ENCODE measurements at places on chromosomes 1 and 21.

DNA sequence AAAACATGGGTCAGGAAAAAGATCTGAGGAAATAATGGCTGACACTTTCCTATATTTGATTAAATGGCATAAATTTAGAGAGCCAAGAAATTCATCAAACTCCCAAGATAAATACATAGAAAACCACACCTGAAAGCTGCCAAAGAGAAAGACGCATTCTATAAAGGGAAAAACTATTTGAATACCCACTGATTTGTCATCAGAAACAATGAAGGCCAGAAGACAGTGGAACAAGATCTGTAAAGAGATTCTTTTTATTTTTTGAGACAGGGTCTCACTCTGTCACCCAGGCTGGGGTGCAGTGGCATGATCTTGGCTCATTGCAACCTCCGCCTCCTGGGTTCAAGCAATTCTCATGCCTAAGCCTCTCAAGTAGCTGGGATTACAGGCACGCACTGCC is 17.4 kb downstream of the SDE2 start:
- no peak for DNase-seq

DNA sequence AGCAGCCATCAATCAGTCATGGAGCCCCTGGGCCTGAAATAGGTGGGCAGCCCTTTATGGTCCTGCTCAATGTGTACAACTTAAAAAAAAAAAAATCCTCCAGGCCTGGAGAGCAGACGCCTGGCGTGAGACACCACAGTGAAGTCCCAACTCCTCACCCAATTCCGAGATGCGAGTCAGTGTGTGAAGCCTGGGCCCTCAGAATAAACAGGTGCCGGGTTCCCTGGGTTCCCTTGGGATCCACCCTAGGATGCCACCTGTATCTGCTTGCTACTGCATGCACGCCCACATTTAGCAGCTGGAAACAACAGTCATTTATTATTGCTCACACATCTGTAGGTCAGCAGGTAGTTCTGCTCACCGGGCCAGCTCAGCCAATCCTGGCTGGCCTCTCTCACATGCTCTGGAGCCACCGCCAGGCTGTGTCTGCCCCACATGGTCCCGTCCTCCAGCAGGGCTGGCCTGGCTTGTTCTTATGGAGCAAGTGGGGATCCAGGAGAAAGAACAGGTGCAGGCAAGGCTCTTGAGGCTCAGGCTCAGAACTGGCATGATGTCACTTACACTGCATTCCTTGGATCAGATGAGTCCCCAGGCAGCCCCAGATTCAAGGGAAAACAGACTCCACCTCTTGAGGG is 172.7 kb downstream of the NPHP4 start:
- no peak for DNase-seq

GRCh38 chr1:48760857-48761256 is 15.8 kb downstream of the BEND5 start:
- DNase-seq: no peak

DNA sequence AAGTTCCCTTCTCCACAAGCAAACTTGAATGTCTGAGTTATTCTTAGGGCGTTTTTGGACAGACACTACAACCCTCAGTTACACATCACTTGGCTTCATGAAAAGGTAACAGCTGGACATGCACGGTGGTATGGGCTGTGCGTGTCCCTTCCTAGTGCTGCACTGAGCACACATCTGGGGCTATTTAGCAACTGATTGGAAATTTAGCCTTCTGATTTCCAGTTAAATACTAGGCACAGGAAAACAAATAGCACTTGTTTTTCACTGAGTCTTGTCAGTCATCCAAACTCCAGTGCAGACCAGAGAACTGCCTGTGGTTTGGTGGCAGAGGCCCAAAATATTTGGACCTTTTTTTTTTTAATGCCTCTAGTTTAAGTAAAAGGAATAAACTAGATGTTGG is 134.7 kb downstream of the TGFBR3 start:
- no peak for DNase-seq

DNA sequence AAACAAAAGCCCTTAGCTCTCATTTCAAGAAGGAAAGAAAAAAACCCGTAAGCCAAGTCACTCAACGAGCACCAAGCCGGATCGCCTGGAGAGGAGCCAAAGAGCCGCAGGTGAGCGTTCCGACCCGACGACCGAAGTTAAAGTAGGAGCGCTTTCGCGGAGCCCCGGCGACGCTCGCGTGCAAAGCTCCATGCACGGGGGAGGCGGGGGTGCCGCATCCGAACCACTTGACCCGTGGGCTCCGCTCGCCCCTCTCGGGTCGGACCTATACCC is 382 bp downstream of the GPBP1L1 start:
- DNase-seq: peak; percentile 76

- DNase-seq: no peak
Measured at GRCh38 chr1:6059866-6060265, 14.2 kb downstream of the KCNAB2 start.

GRCh38 chr1:38223391-38223790 is 176.8 kb upstream of the POU3F1 start:
- DNase-seq: no peak

DNA sequence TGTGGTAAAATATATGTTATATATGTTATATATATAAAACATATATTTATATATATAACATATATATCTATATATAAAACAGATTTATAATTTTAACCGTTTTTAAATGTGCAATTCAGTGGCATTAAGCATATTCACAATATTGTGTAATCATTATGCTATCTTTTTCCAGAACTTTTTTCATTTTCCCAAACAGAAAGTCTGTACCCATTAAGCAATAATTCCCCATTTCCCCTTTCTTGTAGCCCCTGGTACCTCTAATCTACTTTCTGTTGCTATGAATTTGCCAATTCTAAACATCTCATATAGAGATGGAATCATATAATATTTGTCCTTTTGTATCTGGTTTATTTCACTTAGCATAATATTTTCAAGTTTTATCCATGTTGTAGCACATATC is 10.7 kb upstream of the ARHGEF11 start:
- DNase-seq: no peak

DNA sequence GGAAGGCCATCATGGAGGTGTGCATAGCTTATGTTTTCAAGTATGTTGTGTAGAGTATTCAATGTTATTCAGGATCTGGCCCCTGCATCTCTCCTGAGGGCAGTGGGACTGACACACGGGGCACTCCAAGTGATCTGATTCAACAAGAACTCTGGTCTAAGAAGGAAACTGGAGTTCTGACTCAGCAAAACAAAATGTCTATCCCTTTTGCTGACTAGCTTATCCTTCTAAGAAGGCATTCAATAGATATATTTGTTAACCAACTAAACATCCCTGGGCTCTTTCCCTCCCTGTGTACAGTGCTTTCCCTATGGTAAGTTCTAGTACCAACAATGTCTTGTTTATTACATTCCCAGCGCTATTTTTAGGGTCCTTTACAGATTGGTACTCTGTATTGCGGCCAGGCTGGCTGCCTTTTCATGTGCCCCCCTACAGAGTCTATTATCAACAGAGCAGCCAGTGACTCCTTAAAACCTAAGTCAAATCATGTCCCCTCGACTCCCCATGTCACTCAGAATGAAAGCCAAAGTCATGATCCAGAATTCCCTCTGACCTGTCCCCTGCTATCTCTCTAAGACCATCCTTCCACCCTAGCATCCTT is 304.9 kb downstream of the KCNH1 start:
- no peak for DNase-seq

- DNase-seq: no peak
Measured at GRCh38 chr21:43728154-43728466, 9.2 kb downstream of the PDXK start.

- DNase-seq: no peak
Measured at GRCh38 chr1:171972846-171973245, 131.5 kb downstream of the DNM3 start.

- no peak for DNase-seq
Measured at GRCh38 chr1:103084181-103084580, 24.1 kb downstream of the COL11A1 start.

DNA sequence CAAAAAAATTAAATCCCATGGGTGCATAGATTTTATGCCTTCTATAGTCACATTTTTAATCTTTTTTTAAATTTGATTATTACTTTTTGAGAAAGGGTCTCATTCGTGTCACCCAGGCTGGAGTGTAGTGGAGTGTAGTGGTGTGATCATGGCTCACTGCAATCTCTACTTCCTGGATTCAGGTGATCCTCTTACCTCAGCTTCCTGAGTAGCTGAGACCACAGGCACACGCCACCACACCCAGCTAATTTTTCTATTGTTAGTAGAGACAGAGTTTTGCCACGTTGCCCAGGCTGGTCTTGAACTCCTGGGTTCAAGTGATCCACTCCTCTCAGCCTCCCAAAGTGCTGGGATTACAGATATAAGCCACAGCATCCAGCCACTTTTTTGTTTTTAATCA is 10.4 kb downstream of the CBR3 start:
- DNase-seq: no peak

DNA sequence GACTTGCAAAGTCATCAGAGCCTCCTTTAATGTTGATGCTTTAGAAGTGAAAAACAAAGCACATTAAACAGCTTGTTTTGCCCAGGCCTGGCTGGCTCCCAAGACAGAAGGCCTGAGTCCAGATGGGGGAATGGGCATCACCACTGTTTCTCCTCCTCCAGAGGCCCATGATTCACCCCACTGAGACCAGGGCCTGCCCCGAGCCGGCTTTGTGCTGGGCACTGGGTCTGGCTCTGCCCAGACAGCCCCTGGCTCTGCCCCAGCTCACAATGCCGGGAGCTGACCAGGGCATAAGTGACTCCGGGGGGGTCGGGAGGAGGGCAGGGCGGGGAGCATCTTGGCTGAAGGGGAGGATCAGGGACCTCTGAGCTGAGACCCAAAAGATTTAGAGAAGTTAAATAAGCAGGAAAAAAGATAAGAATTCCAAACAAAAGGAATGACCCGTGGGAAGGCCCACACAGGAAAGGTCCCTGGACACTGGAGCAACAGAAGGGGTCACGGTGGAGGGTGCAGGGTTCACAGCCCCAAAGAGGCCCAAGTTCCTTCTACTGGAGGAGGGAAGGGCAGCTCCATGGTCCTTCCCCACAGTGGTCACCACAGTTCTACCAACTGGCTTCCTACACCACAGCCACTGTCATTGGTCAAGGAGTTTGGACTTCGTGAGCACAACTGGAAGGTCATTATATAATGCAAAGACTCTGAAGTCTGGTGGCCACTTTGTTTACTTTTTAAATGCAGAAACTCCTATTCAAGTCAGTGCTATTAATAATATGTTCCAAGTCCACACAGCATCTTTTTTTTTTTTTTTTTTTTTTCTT is 5.5 kb downstream of the C2CD2 start:
- DNase-seq: no peak

- no peak for DNase-seq
Measured at GRCh38 chr1:75035536-75035935, 98.7 kb upstream of the LHX8 start.

DNA sequence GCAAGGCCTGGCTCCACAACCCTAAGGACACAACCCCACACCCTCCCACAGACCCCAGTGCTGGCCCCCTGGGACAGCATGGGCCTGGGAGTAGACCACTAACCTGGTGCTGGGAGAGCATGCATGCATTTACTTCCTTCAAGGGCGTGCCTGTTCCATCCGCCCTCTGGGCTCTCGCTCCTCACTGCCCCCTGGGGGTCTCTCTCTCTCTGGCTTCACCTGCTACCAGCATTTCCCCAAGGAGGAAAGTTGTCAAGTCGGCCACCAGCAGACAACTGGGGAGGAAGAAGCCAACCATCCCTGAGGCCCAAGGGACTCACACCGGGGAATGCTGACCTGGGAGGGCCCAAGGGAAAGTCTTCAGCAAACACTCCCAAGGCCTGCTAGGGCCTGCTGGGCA is 6.5 kb downstream of the LRP8 start:
- no peak for DNase-seq

DNA sequence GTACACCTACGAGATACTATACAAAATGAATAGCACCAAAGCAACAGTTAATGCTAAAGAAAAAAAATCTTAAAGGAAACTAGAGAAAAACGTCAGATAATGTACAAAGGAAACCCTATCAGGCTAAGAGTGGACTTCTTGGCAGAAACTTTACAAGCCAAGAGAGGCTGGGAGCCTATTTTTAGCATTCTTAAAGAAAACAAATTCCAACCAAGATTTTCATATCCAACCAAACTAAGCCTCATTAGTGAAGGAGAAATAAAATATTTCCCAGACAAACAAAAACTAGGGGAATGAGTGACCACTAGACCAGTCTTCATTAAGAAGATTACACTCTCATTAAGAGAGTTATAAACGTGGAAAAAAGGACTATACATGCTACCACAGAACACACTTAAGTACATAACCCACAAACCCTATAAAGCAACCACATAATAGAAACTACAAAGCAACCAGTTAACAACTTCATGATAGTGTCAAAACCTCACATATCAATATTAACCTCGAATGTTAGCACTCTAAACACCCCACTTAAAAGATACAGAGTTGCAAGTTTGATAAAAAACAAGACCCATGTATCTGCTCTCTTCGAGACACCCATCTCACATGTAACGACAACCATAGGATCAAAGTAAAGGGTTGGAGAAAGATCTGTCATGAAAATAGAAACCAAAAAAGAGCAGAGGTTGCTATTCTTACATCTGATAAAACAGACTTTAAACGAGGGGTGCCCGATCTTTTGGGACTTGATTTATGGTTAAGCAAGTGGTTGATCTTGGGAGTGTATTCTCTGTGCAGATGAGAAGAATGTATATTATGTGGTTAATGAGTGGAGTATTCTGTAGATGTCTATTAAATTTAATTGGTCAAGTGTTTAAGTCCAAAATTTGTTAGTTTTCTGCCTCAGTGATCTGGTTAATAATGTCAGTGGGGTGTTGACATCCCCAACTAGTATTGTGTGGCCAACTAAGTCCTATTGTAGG is 1301.4 kb downstream of the PLA2G4A start:
- no peak for DNase-seq

GRCh38 chr1:211829343-211830054 is 1.1 kb downstream of the LPGAT1 start:
- DNase-seq: peak; percentile 30

- DNase-seq: no peak
Measured at GRCh38 chr1:52530563-52531144, 22.2 kb downstream of the TUT4 start.

DNA sequence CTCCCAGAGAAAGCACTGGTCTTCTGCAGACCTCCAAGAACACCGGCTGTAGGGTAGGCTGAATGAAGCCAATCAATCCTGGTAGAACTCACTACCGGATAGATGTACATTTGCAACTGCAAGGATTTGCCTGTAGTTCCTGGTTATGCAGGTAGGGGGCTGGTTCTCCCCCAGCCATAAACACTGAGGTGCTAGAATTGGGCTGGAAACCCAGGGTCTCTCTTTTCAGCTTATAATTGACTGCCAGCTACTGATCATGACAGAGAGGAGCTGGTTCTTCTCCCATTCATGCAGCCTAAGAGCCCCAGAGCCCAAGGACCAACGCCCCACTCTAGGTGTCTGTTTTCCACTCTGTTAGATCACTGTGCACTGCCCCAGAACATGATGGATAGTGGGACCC is 21.5 kb upstream of the MTARC2 start:
- DNase-seq: no peak

- no peak for DNase-seq
Measured at GRCh38 chr1:116311756-116312680, 61.0 kb upstream of the ATP1A1 start.

- DNase-seq: no peak
Measured at GRCh38 chr1:27149762-27150113, 5.2 kb downstream of the SLC9A1 start.

DNA sequence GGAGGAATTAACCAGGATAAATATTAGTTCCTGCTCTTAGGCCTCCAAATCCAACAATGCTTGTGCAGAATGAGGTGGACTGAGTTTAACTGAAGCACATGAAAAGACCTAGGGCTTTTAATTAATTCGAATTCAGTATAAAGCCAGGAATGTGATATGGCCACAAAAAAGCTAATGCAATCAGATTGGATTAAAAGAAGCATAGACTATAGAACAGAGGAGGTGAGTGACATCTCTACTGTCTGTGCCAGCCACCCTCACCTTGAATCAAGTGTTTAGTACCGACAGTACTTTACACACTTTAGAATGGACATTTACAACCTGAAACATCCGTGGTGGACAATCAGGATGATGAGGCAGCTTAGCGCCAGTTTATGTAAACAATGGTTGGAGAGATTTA is 62.1 kb downstream of the CNIH3 start:
- no peak for DNase-seq

Measured in tibial artery (tissue), 4 donors.